Body of pancreas (tissue), 4 donors: ENCODE measurements at places on chromosomes 16 and 17. TPM values are rescaled to one million over a fixed set of nuclear protein-coding genes. Genes with fewer than 3 reads are reported as not detected.

GRCh38 chr16:66440970-66441369 lies 13.9 kb downstream of the BEAN1 start:
- DNase-seq = no peak

DNA sequence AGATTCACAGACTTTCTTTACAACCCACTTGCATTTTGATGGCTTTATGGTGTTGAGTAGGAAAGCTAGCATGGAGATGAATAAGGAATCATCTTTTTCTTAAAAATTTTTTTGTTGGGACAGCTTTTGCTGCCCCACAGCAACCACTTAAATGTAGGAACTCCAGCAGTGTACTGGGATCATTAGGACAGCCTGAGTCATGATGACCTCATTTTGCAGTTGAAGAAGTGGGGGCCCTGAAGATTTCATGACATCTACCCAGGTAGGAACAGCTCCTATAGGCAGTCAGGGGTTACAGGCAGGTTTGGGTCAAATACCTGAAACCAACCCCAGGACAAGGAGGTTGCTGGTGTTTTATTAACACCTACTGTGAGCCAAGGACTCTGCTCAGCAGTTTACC lies 2.1 kb downstream of the METTL22 start:
- DNase-seq = no peak

- DNase-seq = no peak
Measured at GRCh38 chr16:1659031-1659430, 19.0 kb upstream of the JPT2 start.

Gene ZNF469
- 1.0 TPM for total RNA-seq

Gene CLEC3A
- total RNA-seq = not detected
